ENCODE measurements at places on chromosomes 6 and 20. TPM values are rescaled to one million over a fixed set of nuclear protein-coding genes. Genes with fewer than 3 reads are reported as not detected.

- no peak for DNase-seq
Observed at GRCh38 chr6:105644073-105644489, 241.2 kb upstream of the PREP start.

ANKRD66 gene
- not detected for total RNA-seq

DNA sequence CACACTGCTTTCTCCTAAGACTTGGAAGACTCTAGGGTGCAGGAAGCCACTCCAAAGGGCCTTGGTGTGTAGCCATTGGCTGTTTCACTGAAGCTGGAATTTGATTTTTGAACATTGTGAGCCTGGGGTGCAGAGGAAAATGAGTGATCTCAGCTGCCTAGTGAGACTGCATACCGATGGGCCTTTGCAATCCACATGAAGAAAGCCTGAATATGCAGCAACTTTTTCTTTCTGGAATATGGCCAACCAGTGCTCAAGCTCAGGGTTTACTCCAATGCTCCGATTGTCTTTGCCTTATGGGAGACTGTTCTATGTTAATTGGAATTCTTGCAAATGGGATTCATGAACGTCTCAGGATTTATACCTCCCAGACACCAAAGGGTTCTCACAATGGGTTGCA, 242.6 kb downstream of the DOK5 start:
- DNase-seq = no peak

POU3F2 gene
- not detected for total RNA-seq

DNA sequence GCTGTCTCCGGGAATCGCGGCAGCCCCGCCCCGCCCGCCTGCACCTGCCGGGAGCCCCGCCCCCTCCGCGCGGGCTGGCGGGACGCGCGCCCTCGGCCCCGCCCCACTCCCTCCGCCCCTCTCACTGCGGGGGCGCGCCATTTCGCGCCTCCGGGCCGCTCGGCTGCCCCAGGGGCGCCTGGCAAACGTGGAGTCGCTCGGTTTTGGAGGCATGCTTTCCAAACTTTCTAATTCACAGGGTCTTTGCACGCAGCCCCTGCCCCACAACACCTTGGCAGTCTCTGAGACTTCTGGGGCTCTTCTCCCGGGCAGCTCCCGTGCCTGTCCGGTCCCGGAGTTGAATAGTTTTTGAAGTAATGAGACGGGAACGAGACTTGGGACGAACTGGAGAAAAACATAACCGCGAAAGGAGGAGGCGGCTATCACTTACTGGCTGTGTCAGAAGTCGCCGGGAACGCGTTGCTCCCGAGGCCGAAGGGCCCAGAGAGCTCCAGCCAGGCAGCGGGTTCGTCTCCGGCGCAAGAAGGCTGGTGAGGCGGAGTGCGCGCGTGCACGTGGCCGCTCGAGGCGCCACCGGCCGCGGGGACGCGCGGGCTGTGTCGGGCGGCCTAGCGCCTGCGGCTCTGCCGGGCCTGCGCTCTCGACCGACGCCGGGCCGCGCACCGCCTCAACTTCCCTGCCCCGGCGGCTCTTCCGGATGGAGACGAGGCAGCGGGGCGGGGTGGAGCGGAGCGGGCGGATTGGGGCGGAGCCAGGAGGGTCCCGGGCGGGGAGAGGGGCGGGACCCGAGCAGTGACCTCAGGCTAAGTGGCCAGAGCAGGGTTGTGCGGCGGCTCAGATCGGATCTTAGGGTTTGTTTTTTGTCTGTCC, at the start of gene MCM9:
MCM9 (minus strand) TSS at position 699 of the 870 bp plus-strand sequence. CDS start 3,436 bp downstream, outside the sequence.
- peak; percentile 85 for DNase-seq

- no peak for DNase-seq
Observed at GRCh38 chr6:48597951-48598350, 487.0 kb upstream of the PTCHD4 start.

DNA sequence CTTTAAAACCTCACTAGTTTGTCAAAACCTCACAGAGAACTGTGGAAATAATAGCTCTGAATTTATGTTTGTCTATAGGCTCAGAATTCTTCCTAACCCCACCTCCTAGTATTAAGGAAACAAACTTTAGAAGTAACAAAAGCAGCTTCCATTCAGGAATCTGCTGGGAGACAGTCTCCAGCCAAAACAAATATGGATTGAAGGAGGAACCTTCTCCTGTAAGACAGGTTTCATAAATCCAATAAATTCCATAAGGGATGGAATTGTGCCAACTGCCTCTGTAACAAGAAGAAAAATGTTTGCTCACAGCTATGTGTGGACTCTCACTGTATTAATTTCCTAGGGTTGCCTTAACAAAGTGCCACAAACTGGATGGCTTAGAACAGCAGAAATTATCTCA, 7.5 kb downstream of the SYCP2 start:
- DNase-seq = no peak

PCK1 gene
- 4.7 TPM for total RNA-seq

RAD21L1 gene
- total RNA-seq = not detected

RCAN2 gene
- 96.5 TPM for total RNA-seq

TNF gene
- 0.51 TPM for total RNA-seq

GJA1 gene
- total RNA-seq = 235 TPM

DNA sequence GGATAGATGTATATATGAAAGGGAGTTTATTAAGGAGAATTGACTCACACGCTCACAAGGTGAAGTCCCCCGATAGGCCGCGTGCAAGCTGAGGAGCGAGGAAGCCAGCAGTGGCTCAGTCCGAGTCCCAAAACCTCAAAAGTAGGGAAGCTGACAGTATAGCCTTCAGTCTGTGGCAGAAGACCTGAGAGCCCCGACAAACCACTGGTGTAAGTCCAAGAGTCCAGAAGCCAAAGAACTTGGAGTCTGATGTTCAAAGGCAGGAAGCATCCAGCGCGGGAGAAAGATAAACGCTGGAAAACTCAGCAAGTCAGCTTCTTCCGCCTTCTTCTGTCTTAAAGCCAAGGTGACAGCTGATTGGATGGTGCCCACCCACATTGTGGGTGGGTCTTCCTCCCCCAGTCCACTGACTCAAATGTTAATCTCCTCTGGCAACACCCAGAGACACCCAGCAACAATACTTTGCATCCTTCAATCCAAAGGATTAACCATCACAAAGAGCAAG, 102.6 kb upstream of the GJE1 start:
- DNase-seq = no peak

DNA sequence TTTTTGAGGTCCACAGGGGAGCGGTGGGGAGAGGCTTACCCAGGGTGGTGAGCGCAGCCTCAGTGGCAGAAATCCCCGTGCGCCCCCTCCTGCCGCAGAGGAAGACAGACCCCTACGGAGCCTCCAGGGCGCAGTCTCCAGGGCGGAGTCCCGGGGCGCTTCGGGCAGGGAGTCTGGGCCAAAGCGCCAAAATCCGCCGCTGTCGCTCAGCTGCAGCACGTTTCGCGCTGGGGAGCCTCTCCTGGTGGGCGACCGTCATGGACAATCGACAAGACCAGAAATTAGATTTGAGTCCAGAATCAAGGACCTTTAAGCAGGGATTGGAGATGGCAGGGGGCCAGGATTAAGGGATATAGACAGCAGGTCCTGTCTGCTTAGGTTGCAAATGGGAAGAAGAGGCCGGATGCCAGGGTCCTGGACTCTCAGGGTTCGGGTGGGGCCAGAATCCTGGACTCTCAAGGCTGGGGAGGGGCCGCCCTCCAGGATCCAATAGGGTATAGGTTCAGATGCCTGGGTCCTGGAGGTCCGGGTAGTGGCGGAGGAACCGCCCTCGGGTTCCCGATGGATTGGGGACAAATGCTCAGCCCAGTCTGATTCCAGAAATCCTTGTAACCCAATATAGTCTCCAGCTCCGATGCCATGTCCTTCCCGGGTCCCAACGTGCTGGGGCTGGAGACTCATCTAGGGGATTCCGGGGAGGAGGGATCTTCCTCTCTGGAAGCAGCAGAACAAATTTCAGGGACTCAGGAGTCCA, 7.9 kb upstream of the HLA-E start:
- no peak for DNase-seq

DNA sequence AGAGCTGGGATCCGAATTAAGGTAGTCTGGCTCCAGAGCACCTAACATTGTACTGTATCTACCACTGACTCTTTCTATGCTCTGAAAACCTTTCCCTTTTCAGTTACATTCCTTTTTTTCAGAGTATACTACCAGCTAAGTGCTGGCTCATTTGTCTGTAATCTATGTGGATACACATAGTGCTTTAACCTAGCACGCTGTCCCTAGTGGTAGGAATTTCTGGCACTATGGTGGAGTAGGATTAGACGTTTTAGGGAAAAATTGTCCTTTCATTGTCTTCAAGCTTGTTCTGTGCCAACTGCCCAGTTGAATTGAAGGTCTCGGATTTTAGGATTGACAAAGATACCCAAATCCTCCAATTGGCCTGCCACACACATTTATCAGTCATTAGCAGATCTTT, 259.1 kb upstream of the FERMT1 start:
- DNase-seq = no peak

DNA sequence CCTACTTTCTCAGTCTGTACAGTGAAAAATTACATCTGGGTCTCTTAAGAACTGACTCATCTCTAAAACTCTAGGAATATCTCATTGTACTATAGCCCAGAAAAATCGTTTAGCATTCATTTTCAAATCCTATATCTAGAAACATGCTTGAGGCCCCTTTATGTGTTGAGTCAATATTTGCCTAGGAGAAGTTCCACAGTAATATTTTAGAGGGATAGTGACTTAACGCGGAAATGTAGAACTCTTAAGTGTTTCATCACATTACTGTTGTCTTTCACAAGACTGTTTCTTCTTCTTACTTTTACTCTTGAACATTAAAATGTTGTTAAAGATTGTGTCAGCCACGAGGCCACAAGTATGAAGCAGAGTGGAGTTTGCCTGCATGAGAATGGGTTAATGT, 23.0 kb upstream of the MYLIP start:
- DNase-seq = no peak

GRCh38 chr6:42978487-42978838, 518 bp downstream of the PEX6 start:
- DNase-seq = no peak

- no peak for DNase-seq
Observed at GRCh38 chr20:48648482-48649051, 179.2 kb downstream of the PREX1 start.

- no peak for DNase-seq
Observed at GRCh38 chr6:56927538-56928453, 27.1 kb upstream of the BEND6 start.

GRM1 gene
- 0.07 TPM for total RNA-seq

DNA sequence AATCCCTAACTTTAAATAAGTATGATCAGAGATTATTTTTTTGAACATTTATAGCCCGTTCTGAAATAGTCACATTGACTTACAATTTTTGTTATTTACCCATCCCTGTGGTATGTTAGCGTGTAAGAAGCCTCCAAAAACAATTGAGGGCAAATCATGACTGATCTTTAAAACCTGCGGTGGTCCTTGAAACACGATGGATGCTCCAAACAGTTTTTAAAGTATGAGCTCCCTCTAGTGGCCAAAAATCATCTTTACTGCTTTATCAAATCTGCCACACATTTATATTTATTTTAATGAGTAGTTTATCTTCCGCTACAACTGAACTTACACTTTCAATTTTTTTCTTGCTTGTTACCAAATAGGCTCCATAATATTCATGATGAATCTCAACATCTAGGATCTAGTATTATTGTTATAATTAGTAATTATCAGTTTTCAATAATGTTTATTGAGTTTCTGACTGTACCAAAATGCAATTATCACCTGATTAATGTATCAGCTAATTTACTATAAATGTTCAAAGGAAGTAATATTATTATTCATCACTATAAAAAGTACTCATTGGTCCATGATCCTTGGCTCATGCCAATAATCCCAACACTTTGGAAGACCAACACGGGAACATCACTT, 52.2 kb downstream of the MARCKS start:
- no peak for DNase-seq

DNA sequence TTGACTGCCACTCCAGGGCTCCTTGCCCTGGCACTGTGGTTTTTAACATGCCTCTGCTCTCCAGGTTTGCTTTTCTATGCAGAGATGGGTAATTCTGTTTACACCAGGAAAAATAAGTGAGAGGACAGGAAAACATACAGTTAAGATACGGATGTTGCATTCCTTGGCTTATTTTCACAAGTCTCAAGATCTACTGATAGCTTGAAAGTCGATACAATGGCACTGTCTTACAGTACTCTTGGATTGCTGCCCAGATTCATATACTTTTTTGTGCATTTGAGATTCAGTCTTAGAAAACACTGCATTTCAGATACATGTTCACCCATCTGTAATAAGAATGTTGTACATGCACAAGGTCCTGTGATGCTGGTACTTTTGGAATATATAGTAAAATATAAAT, 159.6 kb upstream of the FLRT3 start:
- DNase-seq = no peak

TSPO2 gene
- total RNA-seq = not detected

GRCh38 chr20:36303020-36303595, 3.0 kb upstream of the DLGAP4 start:
- DNase-seq = peak; percentile 46

DNA sequence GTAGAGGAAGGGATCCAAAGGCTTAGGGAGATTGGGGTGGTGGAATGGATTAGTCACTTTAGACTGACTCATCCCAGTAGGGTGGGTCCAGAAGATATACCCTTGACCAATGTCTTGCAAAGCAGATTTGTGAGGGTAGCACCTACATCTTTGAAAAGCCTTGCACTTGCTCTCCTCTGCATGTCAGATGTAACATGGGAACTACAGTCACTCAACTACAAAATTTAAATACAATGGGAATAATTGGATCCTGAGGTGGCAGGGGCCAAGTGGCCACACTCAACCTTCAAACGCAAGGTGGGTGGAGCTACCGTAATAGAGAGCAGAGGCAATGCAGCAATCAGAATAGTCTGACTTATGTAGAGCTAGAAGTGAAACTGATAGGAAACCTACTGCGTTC, 71.2 kb downstream of the ME1 start:
- no peak for DNase-seq

LHFPL5 gene
- total RNA-seq = not detected

LBP gene
- total RNA-seq = 2.3 TPM

- DNase-seq = no peak
Observed at GRCh38 chr6:50362706-50363105, 313.0 kb upstream of the DEFB112 start.

DNA sequence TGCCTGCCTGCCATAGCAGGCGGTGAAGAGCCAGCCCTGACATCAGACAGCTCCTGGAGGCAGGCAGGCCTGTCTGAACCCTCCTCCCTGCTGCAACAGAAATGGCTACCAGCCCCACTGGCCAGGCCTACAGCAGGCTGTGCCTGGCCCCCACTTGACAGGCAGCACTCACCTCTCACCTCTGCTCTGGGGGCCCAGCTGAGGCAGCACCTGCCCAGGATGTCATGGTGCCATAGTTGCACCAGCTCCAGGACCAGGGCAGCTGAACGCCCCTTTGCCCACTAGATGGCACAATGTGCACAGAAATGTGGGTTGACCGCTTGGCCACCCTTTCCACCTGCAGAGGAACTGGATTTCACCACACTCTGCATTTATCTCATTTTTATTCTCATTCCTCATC, 30.6 kb downstream of the MRPL14 start:
- peak; percentile 77 for DNase-seq

OLIG3 gene
- not detected for total RNA-seq

NT5E gene
- total RNA-seq = 10.6 TPM

COL19A1 gene
- total RNA-seq = 2.7 TPM

WFDC5 gene
- not detected for total RNA-seq

DNA sequence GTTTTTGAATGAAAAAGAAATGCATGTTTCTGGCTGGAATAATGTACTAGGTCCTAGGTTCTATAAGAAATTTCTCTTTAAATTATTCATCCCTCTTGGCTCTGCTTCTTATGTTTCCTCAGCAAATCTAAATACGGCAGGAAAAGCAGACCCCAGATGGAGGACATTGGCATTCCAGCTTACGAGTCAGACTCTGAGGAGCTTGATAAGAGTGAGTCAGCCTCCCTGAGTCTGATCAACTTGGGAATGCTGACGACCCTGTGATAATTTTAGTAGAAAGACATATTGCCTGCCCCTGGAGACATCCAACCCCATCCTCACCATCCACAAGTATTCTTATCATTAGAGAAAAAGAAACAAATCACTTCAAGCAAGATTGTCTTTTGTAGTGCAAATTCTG, 509.7 kb upstream of the MARCKS start:
- no peak for DNase-seq
